Upper lobe of right lung (tissue), 1 donor: ENCODE measurements at places on chromosomes 7 and 10. TPM values are rescaled to one million over a fixed set of nuclear protein-coding genes. Genes with fewer than 3 reads are reported as not detected.

- no peak for DNase-seq
Observed at GRCh38 chr7:80581486-80582260, 56.8 kb upstream of the CD36 start.

DNA sequence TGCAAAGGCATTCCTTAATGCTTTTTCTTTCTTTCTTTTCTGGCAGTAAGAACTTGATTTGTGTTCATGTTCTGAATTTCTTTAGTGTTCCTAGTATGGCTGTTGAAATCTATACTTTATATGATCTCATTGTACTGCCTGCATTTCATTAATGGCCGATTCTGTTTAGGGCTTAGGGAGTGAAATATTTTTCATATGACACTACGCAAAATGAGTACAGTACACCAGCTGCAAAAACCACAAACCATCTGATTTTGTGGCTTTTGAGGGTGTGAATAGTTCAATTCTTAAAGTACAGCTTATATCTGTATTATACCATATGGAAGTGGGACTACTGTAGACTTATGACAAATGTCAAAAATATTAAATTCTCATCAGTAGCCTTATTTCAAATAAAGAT is 69.1 kb upstream of the FOXP2 start:
- DNase-seq = no peak

DNA sequence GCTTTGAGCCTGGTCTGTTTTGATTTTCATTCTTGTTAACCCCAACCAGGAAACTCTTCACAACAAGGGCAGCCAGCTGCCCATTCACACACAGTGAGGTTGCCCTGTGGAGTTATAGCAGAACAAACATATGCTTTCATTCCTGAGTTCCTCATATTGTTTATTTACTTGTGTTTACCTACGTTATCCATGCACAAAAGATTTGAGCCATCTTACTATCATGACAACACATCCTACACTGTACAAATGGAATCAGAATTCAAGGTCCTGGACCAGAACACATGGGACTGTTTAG is 21.7 kb upstream of the BMPER start:
- DNase-seq = no peak

DNA sequence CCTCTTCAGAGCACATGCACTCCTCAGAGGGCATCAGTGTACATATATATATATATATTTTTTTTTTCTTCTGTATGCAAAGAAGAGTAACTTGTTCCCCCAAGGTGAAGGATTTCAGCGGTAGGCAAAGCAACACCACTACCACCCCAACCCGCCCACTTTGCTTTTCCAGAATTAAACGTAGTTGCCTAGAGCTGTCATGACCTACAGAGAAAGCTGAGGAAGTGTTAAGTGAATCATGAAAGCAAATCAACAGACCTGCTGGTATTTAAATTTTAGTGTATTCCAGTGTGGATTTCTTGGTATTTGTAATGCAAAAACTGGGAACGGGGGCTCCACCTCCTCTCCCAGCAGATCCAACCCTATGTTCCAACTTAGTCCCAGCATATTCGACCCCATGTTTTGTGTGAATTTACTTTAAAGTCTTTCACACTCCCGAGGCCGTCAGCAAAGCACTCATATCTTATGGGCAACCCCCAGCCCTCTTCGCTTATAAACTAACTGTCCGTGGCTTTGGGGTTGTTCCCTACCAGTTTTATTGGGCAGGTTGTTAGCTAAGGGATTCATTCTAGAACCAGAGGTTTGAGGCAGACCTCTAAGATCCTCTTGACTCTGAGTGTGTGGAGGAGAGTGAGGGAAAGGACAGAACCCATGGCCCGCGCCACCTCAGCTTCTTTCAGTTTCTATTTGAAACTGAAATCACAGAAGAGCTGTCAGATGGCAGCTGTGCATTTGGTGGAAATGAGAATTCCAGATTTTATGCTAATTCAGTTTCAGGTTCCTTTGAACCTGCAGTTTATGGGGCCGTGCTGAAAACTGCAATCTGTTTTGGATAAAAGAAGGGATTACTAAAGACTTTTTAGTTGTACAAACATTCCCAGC is 450.2 kb upstream of the GALNT17 start:
- DNase-seq = no peak

DNA sequence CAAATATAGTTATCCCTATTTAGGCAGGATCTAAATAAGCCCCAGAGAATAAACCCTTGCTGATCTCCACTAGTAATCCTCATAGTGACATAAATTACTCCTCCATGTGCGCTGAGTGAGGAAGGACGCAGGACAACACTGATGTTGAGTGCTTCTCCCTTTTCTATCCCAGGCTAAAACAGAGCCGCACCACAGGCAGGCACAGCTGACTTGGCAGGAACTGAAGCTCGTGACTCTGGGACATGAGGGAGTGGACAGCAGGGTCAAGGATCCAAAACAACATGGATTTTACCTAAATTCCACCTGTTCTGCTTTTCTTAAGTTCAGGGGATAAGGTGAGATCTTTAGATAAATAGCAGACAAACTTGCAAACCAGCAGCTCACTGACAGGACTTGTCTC is 46.0 kb downstream of the VOPP1 start:
- DNase-seq = no peak

GRCh38 chr10:37733822-37734221 is 123.6 kb downstream of the ZNF248 start:
- DNase-seq = no peak

GRCh38 chr7:129118182-129118581 is 26.3 kb upstream of the TSPAN33 start:
- no peak for DNase-seq

DNA sequence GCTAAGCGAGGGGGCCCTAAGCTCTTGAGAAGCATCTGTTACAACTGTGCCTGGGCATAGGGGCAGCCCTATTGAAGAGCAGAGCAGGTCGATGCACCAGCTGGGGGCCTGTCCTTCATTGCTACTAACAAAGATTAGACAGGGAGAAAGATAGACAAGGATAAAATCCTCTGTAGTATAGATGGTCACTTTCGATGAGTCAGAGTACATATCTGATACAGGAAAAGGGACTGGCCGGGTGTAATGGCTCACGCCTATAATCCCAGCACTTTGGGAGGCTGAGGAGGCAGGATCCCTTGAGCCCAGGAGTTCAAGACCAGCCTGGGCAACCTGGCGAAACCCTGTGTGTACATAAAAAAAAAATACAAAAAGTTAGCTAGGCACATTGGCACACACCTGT is 13.6 kb downstream of the OPTN start:
- no peak for DNase-seq

DNA sequence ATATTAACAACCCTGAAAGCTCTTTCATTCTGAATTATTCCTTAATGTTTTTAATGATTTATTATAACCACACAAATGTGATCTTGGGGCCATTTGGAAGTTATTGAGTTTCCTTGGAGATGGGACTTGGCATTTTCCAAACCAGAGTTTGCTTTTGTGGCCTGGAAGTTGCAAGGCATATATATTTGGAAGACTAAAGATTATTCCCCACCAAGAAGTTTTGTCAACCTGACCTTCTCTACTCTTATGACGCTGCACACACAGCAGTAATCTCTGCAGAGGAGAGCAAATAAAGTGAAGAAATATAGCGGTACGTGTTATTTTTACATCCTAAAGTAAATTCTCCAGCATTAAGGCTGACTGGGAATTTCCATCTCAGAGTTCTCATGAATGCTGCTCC is 397.0 kb downstream of the LRMDA start:
- no peak for DNase-seq

- no peak for DNase-seq
Observed at GRCh38 chr10:100129424-100129823, 47.8 kb upstream of the CPN1 start.

DNA sequence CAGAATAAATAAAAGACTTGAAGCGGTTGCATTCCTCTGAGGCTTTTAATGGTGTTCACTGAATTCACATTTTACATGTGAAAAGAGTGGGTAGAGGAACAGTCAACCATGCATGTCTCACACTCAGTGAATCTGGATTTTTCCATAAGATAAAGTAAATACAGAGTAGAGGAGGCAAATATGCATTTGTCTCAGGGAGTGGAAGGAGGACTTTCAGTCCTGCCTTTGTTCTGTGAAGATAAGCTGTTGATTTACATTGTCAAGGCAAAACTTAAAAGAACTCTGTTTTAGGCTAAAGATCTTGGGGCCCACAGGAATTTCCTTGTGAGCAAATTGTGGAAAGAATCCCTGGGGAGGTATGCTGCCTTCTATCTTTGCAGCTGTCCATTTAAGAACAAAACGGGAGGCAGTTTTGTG is 825.3 kb upstream of the MBL2 start:
- no peak for DNase-seq

GRCh38 chr7:13179775-13180523 is 492.5 kb downstream of the ARL4A start:
- no peak for DNase-seq

DNA sequence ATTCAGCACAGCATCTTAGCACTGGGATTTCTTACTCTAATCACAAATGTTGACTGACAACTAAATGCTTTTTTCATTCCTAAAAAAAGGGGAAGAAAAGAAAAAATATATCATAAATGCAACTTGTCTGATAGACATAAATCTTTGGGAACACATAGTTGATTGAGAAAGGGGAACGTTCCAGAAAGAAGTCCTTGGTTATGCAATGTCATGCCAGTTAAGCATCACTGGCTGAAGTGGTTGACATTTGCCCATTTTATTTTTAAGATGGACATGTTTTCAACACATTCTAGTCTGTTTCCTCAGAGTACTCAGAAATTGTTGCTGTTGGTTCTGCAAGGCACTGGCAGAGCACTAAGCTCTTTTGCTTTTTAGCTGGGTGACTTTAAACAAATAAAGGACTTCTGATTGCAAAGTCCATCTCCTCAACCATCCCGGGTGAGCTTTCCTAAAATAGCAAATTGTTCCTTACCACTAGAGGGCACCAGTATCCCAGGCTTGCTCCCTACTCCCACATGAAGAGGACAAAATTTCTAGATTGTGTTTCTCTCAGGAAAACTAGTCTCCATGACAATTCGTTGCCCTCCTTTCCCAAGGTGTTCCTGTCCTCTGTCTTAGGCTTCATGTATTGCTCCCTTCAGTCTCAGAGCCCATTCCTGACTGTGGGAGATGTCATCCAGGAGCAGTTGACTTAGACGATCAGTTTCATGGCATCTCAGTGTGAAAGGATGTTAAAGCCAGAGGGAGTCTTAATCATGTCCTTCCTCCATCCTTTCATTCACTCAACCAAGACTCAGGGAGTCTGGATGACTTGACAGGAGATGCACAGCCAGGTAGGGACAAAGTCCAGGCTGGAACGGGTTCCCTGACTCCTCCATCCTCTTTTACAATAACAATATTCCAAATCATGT is 23.9 kb downstream of the OPALIN start:
- DNase-seq = no peak

GRCh38 chr10:79185067-79185774 is 116.5 kb downstream of the ZMIZ1 start:
- DNase-seq = no peak

DNA sequence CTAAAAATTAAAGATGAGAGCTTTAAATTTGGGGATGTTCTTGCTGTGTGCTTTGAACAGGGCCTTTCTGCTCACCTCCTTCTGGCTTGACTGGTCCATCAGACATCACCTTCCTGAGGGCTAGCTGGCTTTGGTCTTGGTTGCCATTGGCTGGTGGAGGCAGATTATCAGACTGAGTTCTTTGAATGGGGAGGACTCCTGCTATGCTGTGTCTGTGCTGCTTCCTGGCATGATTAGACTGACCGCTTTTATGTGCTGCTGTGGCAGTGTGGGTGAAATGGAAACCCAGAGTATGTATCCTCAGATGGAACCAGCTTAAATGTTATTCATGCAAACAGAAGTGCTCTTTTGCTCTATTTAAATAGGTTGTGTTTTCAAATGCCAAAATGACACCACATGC is 341.6 kb downstream of the PCLO start:
- DNase-seq = no peak

The TMEM176B gene
- 68.2 TPM for total RNA-seq

The CHST12 gene
- 29.8 TPM for total RNA-seq

The MYPN gene
- not detected for total RNA-seq

The RFC2 gene
- total RNA-seq = 16.3 TPM
